ENCODE measurements at places on chromosomes 11 and 22.

- DNase-seq: peak; percentile 64
Observed at GRCh38 chr11:7204778-7205177, 46.9 kb upstream of the SYT9 start.

DNA sequence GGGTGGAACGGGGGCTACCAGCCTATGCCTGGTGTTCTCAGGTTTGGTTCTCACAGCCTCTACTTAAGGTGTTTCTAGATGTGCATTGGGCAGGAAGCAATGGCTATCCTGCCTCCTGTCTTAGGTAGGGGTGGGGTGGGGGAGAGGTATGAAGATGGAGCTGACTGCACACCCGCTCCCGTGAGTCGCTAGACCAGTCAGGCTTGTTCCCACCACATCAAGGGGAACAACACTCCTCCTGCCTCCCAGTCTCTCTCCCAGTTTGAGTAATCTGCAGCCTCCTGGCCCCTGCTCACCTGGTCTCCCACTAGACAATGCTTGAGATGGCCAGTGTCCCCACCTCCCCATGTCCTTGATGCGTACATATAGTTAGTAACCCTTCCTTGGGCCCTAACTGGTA, 79.3 kb upstream of the TENM4 start:
- no peak for DNase-seq

- DNase-seq: no peak
Observed at GRCh38 chr22:38314051-38314932, 2.9 kb downstream of the CSNK1E start.

GRCh38 chr11:27447288-27448183, 25.1 kb downstream of the LGR4 start:
- DNase-seq: no peak

DNA sequence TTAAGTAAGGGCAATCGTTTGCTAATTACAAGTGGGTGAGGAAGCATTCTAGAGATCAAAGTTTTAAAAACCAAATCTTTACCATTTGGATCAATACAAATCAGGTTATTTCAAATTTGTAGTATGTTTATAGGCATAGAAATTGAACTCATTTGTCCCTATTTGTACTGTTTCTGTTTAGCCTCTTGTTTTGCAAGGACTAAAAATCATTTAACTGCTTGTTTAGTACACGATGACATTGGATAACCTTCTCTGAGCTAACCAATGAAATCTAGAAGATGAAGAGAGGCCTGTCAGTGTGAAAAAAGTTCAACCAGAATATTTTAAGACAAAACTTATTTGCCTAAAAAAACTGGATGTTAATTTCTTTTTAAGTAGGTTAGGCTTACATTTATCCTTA, 40.0 kb downstream of the ZC3H12C start:
- no peak for DNase-seq

GRCh38 chr11:35173011-35173511, 34.1 kb downstream of the CD44 start:
- DNase-seq: no peak

DNA sequence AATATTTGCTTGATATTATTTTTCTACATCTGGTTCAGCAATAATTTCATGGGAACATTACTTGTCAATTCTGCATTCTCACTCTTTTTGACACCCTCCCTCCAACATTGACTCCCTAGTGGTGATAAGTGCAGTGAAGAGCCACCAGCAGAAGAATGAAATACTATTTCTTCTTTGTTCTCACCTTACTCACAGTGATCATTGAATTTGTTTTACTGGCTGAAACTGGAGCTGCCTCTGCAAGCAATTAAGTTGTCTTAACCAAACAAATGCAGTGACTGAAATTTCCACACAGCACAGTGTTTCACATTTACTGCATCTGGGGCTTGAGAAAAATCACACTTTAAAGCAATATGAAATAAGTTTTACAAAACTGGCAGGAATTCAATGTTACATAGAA, 189.8 kb downstream of the JRKL start:
- no peak for DNase-seq

- DNase-seq: no peak
Observed at GRCh38 chr11:35289821-35290220, 129.5 kb downstream of the SLC1A2 start.

DNA sequence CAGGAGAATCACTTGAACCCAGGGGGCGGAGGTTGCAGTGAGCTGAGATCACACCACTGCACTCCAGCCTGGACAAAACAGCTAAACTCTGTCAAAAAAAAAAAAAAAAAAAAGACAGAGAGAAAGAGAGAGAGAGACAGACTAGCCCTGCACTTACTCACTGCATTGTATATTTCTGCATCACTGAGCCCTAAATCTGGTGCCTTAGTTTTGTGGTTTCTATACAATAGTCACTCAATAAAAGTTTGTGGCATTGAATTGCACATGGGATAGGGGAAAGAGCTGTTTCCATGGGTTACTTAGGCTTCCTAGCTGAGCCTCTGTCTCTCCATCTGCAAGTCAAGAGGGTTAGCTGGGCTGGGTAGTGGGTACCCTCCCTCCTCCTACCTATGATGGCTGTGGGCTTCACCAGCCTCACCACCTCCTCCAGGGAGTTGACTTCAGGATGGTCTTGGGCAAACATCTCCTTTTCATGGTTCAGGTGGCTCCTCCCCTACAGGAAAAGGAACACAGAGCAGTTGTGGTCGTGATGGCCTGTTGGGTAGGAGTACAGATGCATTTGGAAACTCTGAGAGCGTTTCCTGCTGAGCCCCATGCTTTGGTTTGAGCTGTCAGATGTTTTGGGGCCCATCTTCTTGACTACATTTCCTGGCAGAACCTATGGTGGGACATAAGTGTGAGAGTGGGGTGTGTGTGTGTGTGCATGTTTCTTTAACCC, 73.2 kb downstream of the CCDC81 start:
- no peak for DNase-seq

- DNase-seq: no peak
Observed at GRCh38 chr22:19641254-19641982, 72.9 kb upstream of the SEPTIN5 start.

DNA sequence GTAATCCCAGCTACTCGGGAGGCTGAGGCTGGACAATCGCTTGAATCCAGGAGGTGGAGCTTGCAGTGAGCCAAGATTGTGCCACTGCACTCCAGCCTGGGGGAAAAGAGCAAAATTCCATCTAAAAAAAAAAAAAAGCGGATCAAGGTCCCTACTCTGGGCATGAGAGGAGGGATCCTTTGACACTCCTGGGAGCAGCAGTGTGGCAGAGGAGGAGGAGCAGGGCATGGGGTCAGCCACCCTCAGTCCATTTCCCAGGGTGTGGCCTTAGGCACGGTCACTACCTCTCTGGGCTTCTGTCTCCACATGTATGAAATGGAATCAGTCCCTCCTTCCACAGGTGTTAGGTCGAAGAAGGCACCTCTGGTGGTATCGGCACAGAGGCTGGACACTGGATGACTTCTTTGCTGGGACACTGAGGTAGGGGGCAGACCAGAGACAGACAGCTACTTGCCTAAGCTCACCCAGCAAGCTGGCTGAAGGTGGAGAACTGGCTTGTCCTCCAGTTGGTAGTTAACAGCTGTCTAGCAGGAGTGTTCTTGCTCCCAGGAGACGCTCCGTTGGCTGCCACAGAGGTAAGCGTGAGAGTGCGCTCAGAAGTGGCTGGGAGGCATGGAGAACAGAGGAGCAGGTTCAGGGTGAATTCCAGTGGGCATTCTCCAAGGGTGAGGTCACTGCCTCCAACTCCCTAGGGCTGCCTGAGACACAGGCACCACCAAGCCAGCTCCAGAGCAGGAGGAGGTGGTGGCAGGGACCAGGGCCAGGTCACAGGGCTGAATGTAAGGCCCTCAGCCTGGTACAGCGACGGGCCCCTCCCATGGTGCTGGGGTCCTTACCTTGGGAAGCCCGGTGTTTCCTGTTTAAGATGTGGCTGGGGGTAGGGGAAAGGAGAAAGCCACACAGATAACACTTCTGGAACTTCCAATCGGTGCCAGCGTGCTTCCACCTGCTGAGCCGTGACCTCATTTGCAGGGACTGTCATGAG, 19.5 kb downstream of the TXN2 start:
- DNase-seq: peak; percentile 39

DNA sequence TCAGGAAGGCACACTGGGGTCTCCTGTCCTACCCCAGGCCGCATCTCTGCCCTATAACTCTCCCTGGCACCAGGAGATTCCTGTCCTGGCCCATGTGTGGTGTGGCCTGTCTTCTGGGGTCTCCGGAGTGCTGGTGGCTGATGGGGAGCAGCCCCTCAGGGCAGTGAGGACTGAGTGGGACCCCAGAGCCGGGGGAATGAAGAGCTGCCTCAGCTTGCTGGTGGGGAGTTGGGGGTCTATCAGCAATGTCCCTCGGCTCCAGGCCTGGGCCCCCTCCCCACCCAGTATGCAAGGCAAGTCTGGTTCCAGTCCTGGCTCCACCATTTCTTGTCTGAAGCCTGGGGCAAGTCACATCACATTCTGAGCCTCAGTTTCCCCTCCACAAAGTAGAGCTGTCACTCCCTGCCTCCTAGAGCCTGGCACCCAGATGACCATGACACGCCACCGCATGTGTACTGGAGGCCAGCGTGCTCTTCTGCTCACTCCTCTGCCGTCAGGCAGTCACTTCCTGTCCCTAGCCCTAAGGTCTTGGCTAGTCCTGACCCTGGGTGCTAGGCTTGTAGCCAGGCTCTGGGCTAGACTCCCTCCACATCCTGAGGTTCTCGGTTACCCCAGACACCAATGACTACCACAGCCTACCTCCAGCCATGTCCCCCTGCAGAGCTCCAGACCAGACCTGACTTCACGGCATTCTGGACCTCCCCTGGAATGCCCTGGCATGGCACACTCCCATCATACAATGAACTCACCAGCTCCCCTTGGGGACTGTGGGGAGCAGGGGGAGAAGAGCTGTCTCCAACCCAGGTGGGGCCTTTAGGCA, 12.8 kb downstream of the ARAP1 start:
- DNase-seq: no peak

GRCh38 chr11:128803011-128803410, 64.1 kb downstream of the KCNJ1 start:
- DNase-seq: no peak

- no peak for DNase-seq
Observed at GRCh38 chr11:134847083-134847715, 435.2 kb upstream of the B3GAT1 start.

DNA sequence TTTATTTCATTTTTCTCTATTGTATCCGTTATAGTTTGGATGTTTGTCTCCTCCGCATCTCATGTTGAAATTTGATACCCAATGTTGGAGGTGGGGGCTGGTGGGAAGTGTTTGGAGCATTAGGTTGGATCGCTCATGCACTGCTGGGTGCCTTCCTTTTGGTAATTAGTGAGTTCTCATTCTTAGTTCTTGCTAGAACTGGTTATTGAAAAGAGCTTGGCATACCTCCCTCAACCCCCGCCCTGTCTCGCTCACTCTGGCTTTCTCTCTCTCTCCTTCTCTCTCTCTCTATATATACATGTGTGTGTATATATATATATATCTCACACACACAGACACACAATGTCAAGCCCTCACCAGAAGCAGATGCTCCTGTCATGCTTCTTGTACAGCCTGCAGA, 978.7 kb downstream of the DLG2 start:
- DNase-seq: no peak

DNA sequence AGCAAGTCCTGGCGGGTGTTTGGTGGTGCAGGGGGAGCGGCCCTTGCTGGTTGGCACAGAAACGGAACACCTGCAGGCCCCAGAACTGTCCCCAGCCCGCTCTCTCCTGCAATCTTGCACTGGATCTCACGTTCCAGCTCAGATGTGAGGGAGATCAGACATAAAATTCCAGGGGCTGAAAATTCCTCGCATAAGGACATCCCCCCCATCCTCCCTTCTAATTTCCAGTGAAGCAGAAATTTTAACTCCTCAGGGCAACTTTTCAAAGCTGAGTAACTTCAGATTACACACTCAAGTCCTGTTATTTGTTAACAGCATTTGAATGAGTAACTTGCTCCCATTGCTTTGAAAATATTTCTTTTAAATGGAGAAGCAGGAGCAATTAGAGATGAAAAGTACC, 40.3 kb upstream of the RASSF10 start:
- no peak for DNase-seq

GRCh38 chr22:17772958-17773605, 1.2 kb downstream of the BID start:
- no peak for DNase-seq

Measured in skeletal muscle cell (primary cell).